ENCODE measurements at places on chromosomes 16 and 17. TPM values are rescaled to one million over a fixed set of nuclear protein-coding genes. Genes with fewer than 3 reads are reported as not detected.

The KRT33A gene
- total RNA-seq = not detected

The ADAD2 gene
- total RNA-seq = not detected

The CD300LD gene
- total RNA-seq = not detected

The PYDC1 gene
- not detected for total RNA-seq

The PPL gene
- 0.81 TPM for total RNA-seq

The TTLL6 gene
- not detected for total RNA-seq

The TMEM114 gene
- not detected for total RNA-seq

The FSCN2 gene
- total RNA-seq = 1.7 TPM

The MYCBPAP gene
- total RNA-seq = not detected

The BCL6B gene
- not detected for total RNA-seq

The CDRT15L2 gene
- total RNA-seq = not detected

The FN3K gene
- total RNA-seq = 2.9 TPM

The RAPGEFL1 gene
- 0.86 TPM for total RNA-seq

The KRTAP16-1 gene
- not detected for total RNA-seq

The UNKL gene
- total RNA-seq = 31.6 TPM

The CACNA1H gene
- 2.0 TPM for total RNA-seq

The KREMEN2 gene
- 3.5 TPM for total RNA-seq

The ZNF597 gene
- total RNA-seq = 3.2 TPM

The HBM gene
- not detected for total RNA-seq

The BAIAP3 gene
- total RNA-seq = 10.3 TPM

The KRTAP9-2 gene
- total RNA-seq = not detected

The TNP2 gene
- total RNA-seq = not detected

The NUDT7 gene
- total RNA-seq = 4.9 TPM

The SBK1 gene
- total RNA-seq = 0.48 TPM

The GPR179 gene
- total RNA-seq = not detected

The ASB16 gene
- 0.29 TPM for total RNA-seq

The PRR35 gene
- total RNA-seq = not detected

The SPN gene
- total RNA-seq = 15.7 TPM

The FBRS gene
- total RNA-seq = 24.9 TPM

The CNGB1 gene
- total RNA-seq = 0.12 TPM

The EIF1 gene
- 58.0 TPM for total RNA-seq

The CRISPLD2 gene
- total RNA-seq = 0.95 TPM

The G6PC1 gene
- not detected for total RNA-seq

The CDH5 gene
- not detected for total RNA-seq

The KRT25 gene
- not detected for total RNA-seq

The SLFN11 gene
- total RNA-seq = 54.4 TPM

The SLC35G6 gene
- not detected for total RNA-seq

The KRTAP2-3 gene
- total RNA-seq = 0.69 TPM

The ABCC11 gene
- total RNA-seq = not detected

Measured in A172 (cell line).